Progenitor cell of endocrine pancreas (in vitro differentiated cells): ENCODE measurements at places on chromosomes 1 and 21.

DNA sequence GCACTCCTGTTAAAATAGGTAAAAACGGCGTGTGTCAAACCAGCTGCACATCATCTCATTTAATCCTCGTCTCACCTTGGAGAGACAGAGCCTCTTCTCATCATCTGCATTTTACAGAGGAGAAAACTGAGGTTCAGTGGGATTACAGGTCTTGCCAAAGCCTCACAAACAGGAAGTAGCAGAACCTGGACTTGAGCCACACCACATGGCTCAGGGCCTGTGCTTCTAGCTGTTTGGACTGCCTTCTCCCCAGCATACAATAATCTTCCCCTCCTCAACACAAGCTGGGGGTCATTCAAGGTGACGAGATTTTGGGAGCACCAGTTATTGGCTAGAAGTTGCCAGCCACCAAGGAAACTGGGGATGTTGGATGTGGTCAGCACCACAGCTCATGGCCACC, 167.9 kb upstream of the ZC3H12A start:
- DNase-seq = no peak

- no peak for DNase-seq
These were observed 140.2 kb upstream of the FGGY start for GRCh38 chr1:59156526-59157199.

DNA sequence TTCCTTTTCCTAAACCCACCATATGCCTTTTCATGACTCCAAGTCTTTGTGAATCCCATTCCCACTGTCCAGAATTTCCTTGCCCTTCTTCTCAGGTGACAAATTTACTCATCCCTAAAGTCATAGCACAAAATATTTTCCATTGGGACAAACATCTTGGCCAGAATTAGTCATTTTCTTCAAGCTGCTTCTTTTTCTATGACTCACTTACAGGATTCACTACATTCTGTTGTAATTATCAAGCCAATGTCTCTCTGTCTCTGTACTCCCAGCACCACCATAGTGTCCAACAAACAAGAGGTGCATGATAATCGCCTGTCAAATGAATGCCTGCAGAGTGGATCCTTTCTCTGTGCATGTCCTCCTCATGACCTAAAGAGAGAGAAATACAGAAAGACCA, 37.8 kb downstream of the SGIP1 start:
- no peak for DNase-seq

DNA sequence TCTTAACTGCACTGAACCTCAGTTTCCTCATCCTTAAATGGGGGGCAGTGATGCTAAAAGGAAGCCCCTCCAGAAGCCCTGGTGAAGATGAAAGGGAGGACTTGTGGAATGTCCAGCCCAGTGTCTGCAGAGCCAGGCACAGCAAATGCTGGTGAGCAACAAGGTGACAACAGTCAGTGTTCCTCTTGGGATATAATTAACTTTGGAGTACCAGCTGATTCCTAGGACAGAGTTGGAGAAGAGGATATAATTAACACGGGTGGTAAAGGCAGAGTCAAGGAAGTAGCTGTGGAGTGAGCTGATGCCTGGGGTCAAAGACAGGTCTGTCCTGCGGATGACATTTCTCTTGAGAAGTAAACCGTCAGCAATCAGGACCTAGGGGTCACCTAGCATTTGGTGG, 60.7 kb upstream of the MRPS6 start:
- DNase-seq = no peak

DNA sequence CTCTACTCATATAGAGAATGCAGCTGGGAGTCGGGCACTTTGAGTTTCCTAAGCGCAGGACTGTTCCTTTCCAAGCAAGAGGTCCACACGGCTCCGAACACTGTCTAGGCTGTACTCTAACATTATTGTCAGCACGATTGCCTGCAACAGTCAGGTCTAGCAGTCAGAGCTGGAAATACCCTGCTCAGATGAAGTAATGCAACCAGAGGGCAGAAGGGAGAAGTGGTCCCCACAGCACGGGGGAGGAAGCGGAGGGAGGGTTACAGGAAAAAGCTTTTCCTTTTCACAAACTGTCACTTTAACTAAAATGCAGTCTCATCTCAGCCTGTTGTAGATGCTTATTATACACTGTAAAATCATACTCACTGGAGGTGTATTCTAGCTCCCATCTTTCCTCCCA, 98.9 kb upstream of the SLC44A3 start:
- DNase-seq = no peak

GRCh38 chr21:45975020-45975666, 6.4 kb upstream of the COL6A1 start:
- DNase-seq = no peak

DNA sequence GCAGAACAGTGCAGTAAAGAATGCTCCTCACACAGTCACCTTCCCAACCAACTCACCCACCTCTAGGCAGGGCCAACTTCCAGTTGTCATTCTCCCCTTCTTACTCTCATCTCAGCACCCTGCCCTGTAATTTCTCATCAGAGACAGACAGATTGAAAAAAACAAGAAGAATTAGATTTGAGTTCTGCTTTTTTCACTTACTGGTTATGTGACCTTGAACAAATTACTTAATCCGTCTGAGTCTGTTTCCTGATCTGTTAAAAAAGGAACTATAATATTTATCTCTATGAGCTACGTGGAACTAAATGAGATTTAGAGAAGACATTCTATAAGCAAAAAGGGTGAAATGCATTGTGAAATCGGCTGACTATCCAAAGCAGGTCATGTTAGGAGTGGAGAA, 330.3 kb downstream of the ZNF326 start:
- DNase-seq = no peak

- DNase-seq = no peak
These were observed 117.3 kb downstream of the UCHL5 start for GRCh38 chr1:192941722-192942411.

GRCh38 chr1:52520148-52520547, 32.7 kb downstream of the TUT4 start:
- DNase-seq = no peak

- DNase-seq = no peak
These were observed 49.4 kb upstream of the SEC16B start for GRCh38 chr1:178019208-178019607.

DNA sequence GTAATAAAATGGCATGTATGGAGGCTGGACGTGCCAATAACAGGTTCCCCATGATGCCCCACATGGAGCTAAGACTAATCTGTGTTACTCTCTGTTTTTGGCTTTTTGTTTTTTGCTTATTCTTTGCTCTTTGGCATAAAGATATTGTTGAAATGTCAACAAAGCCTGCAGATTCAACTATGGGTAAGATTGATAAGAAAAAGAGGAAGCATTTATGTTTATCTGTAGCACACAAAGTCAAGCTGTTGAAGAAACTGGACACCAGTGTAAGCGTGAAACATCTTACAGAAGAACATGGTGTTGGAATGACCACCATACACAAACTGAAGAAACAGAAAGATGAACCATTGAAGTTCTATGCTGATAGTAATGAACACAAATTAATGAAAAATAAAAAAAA, 402.7 kb downstream of the LTN1 start:
- DNase-seq = no peak

DNA sequence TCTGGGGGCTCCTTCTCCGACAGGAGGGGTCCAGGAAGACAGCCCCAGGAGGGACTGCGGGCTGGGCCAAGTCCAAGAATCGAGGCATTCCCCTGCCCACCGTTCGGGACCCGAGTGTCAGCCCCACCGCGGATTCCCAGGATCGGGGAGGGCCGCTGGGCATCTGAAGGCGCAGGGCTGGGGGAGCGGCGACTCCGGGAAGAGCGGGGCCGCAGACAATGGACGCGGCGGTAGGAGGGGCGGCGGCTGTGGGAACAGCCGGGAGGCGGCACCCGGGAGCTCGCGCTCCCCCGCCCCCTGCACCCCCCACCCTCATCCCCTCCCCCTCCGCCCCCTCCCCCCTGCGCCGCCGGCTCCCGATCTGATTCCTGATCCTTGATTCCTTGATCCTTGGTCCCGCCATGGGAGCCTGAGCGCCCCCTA, at the start of gene VANGL2:
TSS of gene VANGL2 (plus strand) at position 342 of the 423 bp plus-strand sequence. CDS start 15,274 bp downstream, outside the sequence.
- peak; percentile 87 for DNase-seq

DNA sequence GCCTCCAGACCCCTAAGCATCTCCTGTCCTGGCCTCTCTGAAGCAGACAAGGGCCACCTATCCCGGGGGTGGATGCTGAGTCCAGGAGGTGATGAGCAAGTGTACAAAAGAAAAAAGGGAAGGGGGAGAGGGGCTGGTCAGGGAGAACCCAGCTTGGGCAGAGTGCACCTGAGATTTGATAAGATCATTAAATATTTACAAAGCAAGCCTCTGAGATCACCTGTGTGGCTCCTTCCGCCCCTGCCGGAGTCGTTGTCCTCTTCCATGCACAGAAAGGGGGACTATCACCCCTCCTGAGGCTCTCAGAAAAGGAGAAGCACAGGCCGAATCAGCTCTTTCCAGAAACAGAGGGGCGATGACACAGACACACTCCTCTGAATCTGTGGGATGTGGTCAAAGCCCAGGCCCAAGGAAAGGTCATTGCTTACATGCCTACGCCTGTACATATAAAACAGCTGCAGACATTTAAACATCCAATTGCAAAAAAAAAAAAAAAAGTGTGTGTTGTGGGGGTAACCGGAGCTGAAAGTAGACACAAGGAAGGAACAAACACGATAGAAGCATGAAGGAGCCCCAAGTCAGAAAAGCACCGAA, 30.9 kb downstream of the PRSS38 start:
- DNase-seq = no peak

DNA sequence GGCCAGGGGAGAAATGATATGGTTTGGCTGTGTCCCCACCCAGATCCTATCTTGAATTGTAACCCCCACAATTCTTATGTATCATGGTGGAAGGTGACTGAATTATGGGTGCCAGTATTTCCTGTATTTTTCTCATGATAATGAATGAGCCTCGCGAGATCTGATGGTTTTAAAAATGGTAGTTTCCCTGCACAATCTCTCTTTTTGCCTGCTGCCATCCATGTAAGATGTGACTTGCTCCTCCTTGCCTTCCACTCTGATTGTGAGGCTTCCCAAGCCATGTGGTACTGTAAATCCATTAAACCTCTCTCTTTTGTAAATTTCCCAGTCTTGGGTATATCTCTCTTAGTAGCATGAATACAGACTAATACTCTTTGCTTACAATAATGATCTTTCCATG, 1453.9 kb upstream of the B3GALT2 start:
- no peak for DNase-seq

DNA sequence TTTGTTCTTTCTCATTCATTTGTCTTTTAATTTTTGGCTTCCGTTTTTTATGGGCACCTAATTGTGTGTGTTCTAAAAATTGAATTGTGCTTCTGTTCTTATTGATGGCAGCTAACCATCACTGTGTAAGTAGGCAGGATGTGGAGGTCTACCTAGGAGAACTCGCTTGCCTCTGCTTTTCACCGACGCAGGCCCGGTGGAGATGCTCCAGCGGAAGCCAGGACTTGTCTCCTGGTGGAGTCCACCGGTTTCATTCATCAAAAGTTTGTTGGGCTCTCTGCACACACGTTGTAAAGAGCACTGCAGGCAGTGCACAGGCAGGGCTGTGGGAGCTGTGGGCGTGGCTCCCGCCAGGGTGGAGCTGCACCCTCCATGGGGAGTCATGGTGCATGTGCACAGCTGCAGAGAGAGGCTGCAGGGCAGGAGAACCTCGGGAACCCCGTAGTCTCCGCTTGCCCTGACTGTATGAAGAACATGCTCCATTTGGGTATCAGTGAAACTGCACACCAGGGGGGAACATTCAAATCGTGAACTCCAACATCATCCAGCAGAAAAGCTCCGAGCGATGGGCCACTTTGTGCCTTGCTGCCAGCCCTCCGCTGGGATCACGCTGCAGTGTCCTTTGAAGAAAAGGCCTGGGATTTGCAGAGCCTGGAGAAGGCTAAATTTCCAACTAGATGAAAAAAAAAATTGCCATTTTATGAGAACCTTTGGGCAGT, 6.0 kb upstream of the C1orf174 start:
- no peak for DNase-seq

- no peak for DNase-seq
These were observed 36.0 kb downstream of the SIPA1L2 start for GRCh38 chr1:232593717-232594502.
